ENCODE measurements at places on chromosomes 4 and X.
A peak's percentile ranks its signal among the peaks of the same experiment; 100 is the strongest.

DNA sequence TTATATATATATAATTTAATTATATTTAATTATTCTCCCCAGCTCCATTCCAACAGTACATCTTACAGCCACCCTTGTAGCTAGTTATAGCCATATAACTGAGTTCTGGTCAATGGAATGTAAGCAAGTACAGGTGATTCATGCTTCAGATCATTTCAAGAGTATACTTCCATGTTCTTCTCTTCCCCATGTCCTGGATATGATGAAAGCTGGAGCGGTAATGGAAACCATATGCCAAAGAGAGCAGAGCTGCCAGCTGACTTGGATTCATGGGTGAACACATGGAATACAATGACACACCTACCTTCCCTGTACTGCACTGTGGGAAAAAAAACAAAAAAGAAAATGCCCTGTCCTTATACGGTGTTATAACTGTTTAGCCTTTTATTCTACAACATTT lies 17.5 kb upstream of the CORIN start:
- no peak for DNase-seq

GRCh38 chr4:83013902-83014301 lies 3.3 kb upstream of the LIN54 start:
- DNase-seq: no peak

DNA sequence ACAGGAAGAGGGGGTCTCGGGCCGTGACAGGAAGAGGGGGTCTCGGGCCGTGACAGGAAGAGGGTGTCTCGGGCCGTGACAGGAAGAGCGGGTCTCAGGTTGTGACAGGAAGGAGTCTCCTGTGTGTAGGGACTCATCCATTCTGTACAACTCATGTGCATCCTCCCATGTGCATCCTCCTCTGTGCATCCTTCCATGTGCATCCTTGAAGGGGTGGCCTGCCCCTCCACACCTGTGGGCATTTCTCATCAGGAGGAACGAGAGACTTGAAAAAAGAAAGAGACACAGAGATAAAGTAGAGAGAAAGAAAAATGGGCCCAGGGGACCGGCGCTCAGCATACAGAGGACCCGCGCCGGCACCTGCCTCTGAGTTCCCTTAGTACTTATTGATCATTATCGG lies 30.2 kb upstream of the PLCXD1 start:
- DNase-seq: no peak

- peak; percentile 29 for DNase-seq
Observed at GRCh38 chr4:153114771-153115321, 89.4 kb upstream of the TRIM2 start.

- DNase-seq: no peak
Observed at GRCh38 chr4:176357359-176358082, 37.8 kb downstream of the SPCS3 start.

DNA sequence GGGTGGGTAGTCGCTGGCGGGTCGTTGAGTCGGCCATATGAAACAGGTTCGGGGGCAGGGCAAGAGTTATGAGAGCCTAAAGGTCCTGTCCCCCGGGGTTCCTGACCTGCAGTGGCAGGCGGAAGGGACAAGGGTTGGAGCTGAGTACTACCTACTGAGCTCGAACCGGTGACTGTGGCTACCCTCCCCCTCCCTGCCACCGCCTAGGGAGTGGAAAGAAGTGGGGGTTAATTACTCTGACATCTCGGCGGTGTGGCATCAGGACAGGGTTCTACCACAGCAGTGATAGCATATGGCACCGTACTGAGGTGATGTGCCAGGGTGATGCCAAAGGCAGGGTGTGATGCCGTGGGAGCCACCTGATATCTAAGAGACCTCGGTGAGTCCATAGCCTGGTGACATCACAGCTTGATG lies 307 bp downstream of the ATG4A start:
- DNase-seq: no peak

DNA sequence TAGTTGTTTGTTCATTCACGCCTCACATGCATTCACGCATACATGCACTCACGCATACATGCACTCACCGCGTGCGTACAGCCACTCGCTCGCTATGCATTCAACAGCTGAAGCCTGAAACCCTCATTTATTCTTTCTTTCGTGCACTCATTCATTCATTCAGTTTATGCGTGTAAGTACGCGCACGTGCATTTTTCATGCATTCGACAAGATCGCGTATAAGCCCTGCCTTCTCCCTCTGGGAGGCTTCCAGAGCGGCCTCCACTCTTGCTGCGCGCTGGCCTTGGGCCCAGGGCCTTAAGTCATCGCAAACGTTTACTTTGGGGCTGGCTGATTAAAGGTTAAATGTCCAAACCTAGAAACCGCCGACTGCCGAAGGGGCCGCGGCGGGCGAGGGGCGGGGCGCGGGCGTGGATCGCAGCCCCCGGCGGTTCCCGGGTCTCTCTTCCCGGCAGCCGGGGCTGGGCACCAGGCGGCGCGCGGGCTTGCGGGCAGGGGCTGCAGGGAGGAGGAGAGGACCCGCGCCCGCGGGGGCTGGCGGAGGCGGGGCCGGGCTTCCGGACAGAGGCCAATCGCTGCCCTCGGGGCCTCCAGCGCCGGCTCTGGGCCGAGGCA lies at the start of gene GYG2:
GYG2 (plus strand) TSS at position 587 of the 615 bp plus-strand sequence. CDS start 1,259 bp downstream, outside the sequence.
- no peak for DNase-seq

DNA sequence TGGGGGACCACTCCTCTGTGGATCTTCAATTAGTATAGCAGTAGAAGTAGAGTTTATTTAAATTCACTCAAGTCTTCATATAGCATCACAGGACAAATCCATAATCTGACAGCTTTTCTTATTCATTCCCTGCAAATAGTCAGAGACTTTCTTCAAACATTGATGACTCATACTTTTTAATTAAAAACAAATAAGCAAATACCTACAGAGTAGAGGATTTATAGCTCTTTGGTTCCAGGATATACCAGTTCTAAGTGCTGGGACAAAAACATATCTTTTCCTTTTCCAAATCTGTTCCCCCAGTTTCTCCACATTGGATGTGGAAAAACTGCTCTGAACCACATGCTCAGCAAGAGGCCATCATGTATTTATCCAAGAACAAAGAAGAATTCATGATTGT lies 24.1 kb downstream of the EMCN start:
- DNase-seq: no peak

- no peak for DNase-seq
Observed at GRCh38 chr4:80252427-80252826, 14.0 kb upstream of the FGF5 start.

- DNase-seq: peak; percentile 70
Observed at GRCh38 chr4:40238700-40239548, 42.1 kb downstream of the RHOH start.

DNA sequence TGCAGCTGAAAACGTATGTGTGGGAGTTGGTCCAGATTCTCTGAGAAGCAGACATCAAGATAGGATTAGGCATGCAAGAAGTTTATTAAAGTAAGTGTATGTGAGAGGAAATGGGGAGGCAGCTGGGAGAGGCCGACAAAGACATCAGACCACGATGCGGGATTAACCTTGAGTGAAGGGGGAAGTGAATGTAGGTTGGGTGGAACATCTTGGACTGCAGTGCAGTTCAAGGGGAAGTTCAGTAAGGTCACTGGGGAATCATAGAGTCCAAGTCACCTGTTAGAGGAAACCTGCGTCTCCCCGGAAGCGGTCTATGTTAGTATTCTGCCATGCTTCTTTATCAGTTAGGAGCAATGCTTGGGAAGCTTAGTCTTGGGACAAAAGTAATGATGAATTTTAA lies 22.0 kb downstream of the CXCL8 start:
- DNase-seq: no peak

DNA sequence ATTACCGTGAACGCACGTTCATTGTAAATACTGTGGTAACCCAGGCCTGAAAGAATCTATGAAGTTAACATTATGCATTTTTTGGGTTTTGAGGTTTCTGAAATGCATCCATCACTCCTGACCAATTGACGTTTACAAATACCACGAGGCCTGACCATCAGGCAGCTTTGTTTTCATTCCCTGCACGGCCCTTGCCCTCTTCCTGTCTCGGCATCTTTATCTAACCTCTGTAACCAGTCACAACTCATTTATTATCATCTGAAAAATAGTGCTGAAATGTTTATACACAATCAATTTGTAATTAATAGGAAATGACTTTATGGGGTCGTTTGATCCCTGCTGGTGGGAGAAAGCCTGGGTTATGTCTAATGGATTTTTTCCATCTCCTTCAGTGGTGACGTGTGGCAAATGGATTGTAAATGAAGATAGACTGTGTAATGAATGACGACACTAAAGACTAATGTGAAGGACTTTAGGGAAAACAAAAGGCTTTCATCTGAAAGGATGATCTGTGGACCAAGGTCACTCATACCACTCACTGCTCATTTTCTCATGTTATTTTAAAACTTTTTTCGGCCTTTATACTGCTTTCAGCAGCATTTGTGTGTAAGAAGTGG lies 102.7 kb upstream of the SORBS2 start:
- DNase-seq: no peak

DNA sequence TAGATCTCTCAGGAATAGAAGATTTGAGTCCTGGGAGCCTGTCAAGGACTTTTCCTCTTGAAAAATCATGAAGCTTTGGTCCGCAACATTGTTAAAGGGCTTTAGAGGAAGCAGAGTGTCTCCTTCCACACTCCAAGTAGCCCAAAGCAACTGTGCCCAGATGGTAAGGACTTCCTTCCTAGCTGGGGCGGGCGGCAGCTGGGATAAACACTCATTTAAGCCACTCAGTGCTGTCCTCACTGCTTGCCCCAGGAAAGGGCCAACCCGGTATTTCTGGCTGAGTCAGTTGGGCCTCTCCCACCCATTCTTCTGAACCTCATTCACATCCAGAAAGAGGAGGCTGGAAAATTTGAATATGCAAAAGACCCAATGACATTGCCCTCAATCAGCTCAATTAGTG lies 144.3 kb downstream of the CHIC2 start:
- no peak for DNase-seq

GRCh38 chr4:40617872-40618271 lies 11.8 kb downstream of the RBM47 start:
- DNase-seq: no peak

GRCh38 chr4:47373174-47373573 lies 90.3 kb downstream of the COMMD8 start:
- no peak for DNase-seq

DNA sequence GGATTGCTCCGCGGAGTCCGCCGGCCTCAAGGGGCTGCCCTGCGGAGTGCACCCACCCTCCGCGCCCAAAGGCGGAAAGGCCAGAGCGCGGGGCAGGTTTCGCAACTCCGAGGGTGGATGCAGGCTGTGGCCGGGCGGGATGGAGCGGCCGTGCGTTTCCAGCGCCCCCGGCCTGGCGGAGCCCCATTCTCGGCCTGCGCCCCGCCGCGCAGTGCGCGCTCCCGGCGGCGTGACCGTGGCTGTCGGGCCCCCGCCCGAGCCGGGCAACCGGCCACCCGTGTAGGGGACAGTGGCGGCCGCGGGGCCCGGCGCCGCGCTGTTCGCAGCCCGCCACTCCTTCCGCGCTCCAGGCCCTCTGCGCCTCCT lies 331 bp downstream of the SETD7 start:
- no peak for DNase-seq

GRCh38 chrX:30085571-30085970 lies 129.8 kb upstream of the MAGEB2 start:
- DNase-seq: no peak

DNA sequence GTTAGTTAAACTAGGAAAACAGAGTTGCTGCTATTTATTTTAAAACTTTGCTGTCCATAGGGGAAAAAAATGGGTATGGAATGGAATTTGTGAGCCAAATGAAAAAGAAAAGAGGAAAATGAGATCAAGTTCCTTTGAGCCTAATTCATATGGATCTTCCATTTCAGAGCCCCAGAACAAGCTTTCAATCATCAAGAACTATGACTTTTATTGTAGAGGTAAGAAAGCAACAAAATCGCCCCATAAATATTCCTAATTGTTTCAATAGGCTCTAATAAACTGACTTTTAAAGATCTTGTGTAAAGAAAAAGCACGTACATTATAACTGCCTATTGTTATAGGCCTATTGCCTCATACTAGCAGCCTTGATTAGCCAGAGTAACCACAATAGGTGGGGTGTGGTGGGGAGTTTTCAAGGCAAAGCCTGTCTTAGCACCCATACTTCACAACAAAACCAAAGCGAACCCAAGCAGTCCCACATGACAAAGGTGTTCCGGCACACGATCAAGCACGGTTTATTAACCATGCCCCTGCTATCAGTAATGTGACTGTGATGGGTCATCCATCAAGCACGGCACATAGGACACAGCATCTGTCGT lies 44.4 kb downstream of the RBM47 start:
- no peak for DNase-seq

GRCh38 chr4:55926610-55927009 lies 22.1 kb upstream of the CEP135 start:
- DNase-seq: no peak

DNA sequence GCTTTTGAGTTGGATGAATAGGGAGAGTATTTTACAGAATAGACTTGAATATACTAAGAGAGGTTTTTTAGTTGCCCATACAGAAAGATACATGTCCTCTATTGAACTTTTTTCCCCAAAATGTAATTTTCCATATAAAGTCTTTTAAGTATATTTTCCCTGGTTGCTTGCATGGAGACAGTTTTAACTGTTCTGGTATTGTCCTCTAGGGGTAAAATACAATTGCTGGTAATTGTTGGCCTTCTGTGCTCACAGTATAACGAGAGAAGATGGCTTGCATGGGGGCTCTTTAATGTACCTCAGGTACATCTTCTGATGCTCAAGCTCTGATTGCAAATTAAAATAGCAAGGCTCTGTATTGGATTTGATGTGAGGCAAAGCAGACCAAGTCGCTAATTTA lies 136.1 kb downstream of the ARX start:
- DNase-seq: no peak

- no peak for DNase-seq
Observed at GRCh38 chrX:65681810-65682209, 14.4 kb downstream of the MSN start.

GRCh38 chrX:139766545-139766983 lies 58.6 kb upstream of the MCF2 start:
- peak; percentile 16 for DNase-seq

- no peak for DNase-seq
Observed at GRCh38 chrX:66200050-66200664, 36.1 kb downstream of the HEPH start.

DNA sequence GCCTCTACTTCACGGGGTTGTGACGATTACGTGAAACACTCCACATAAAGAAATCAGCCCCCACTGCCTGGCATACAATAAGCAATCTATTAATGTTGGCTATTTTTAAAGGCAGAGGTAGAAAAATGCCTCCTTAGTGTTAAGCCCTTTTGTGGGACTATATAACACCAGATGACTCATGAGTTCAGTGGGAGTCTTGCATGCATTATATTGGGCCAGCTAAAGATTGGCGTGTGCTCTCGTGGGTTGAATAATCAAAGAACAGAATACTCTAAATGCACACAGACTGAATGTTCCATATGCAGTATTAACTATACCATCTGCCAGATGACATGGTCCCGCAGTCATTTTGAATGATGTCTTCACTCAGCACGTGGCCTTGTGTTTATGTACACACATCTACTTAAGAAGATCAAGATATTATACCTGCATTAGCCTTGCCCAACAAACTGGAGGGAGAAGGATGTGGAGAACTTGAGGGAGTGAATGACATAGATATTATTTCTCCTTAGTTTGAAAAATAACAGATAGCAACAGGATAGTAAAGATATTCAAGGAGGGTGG lies 85.0 kb upstream of the MYOZ2 start:
- no peak for DNase-seq

Measured in activated gamma-delta T cell treated with Interleukin-2 at 50 U/mL for 16 hours (primary cell).